ENCODE measurements at places on chromosomes 3 and 15.

GRCh38 chr3:180085122-180085710 is 48.5 kb upstream of the PEX5L start:
- no peak for DNase-seq

DNA sequence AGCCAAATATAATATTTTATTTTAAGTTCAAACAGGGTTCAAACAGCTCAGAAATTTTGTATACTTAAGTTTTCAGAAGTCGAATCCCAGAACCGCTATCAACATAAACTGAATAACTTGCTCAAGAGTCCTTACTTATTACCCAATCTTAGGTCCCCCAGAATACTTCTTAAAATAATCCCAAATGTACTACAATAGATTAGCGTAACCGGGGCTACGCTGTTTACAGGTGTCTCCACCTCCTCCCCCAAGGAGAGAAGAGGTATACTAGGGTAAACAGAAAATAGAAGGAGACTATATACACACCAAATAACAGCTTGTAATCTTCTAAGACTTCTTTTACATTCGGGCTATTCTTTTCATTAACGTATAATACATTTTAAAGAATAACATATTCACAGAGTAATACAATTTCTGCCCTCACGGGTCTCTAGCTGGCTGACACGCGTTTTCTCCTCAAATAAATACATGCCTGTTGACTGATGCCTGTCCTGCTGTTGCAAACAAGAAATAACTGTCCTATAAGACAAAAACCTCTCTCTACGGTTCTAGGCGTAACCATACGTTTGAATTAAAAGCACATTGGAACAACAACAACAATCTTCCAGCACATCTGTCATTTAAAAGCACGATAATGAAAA is 1.3 kb downstream of the DENND4A start:
- no peak for DNase-seq

GRCh38 chr3:169615833-169616232 is 47.7 kb downstream of the MECOM start:
- DNase-seq, result no peak

DNA sequence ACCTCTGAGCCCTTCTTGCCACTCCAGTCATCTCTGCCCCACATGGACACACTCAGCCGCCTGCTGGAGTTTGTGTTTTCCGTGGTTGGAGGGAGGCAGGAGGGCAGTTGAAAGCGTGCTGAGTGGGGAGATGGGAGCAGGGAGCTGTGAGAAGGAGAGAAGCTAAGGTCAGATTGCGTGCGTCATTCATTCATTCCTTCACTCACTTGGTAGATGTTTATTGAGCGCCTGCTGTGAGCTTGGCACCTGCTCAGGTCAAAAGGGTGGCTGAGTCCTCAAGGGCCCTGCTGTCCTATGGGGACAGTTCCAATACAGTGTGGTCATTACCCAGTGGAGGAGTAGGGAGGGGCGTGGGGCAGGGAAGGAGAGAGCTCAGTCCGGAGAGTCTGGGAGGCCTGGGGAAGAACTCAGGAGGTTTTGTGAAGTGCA is 23.5 kb downstream of the LIMD1 start:
- no peak for DNase-seq

- DNase-seq, result no peak
These were observed 26.8 kb downstream of the CCDC14 start for GRCh38 chr3:123934250-123934649.

GRCh38 chr3:9396301-9396631 is 1.1 kb upstream of the SETD5 start:
- DNase-seq, result peak; percentile 92

GRCh38 chr15:57150066-57150865 is 226.0 kb upstream of the CGNL1 start:
- DNase-seq, result no peak

DNA sequence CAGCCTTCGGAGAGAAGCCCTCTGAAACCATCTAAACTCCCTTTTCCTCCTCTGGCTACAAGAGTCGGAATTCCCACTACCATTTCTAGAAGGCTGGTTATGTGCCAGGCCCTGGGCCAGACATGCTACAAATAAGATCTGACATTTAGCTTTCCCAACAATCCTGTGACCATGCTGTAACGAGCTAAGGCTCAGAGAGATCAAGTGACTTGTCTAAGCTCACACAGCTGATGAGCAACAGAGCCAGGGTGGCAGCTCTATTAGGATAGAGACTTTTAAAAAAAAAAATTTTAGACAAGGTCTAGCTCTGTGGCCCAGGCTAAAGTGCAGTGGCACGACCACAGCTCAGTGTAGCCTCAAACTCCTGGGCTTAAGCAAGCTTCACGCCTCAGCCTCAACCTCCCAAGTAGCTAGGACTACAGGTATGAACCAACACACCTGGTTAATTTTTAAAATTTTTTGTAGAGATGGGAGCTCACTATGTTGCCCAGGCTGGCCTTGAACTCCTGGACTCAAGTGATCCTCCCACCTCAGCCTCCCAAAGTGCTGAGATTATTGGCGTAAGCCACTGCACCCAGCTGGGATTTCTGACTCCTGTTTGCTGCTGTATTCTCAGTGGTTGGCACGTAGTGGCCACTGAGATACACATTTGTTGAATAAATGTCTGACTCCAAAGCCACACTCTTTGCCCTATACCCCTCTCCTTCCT is 34.6 kb downstream of the LSM3 start:
- DNase-seq, result no peak

DNA sequence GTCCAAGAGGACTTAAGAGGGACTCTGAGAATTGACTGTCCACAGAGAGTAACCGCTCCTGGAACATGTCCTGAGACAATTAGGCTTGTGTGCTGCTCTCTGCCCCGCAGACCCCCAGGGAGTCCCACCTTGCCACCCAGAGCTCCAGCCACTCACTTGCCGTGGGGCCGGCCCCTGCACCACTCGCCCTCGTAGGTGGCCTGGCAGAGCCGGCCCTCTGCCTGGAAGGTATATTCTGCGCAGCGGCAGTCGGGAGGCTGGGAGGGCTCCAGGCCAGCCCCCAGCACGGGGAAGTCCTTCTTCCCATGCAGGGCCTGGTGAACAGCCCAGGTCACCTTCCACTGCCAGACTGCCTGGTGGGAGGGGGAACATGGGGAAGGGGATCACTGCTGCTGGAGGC is 10.5 kb downstream of the ALS2CL start:
- no peak for DNase-seq

Measured in LoVo (cell line).